ENCODE measurements at places on chromosomes 5 and 9.

DNA sequence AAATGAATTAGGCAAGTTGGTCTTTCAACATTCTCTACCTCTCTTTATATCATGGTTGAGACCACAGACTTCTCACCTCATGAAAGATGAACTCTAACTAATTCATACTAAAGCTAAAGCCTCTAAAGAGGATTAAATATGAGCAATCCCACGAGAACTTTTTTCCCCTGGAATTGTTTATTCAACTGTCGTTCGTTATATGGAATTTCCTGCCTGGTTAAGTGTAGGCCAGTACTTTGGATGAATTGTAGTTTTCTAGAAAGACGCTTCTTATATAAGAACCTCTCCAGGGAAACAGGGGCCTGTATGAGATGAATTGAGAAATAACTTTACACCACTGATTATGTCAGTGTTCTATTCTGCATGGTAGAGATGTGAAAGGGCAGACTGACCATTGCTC, 42.9 kb downstream of the PDCD1LG2 start:
- no peak for DNase-seq

GRCh38 chr9:114824110-114824509, 18.3 kb upstream of the TNFSF15 start:
- DNase-seq, result peak; percentile 18

DNA sequence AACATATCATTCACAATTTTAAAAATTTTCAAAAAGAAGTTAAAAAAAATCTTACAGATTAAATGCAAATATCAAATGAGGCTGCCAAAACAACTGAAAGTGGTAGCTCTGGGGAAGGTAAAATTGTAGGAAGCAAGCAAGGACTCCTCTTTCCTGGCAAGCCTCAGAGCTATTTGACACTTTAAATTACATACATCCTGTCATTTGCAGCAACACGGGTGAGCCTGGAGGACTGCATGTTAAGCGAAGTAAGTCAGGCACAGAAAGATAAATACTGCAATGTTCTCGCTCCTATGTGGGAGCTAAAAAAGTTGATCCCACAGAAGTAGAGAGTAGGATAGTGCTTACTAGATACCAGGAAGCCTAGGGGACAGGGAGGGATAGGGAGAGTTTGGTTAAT, 58.0 kb downstream of the LPAR1 start:
- no peak for DNase-seq

DNA sequence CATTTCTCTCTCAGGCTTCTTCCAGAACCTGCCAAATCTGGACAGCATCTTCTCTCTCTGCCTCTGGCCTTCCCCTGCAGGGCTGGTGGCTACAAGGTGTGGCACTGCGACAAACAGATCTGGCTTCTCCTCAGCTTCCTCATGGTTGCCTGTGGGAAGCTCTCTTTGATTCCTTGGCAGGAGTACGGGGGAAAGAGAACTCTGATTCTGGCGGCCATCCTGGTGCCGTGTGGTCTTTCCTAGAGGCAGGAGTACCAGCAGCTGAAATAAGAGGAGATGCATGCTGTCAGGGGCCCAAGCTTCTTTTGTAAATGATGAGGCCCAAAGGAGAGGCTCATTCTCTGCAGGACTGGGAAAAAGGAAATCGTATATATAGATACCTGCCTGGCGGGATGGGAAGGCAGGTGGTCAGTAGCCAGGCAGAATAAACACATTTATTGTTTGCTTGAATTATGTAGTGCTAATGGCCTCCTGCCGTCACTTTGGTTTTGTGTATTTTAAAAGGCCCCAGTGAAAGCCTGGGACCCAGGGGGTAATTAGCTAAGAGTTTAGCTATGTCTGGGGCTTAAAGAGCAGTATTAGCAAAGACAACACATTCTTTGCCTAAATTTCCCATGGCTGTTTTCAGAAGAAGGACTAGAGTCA, at the start of gene CER1:
TSS of gene CER1 (minus strand) at position 343 of the 645 bp plus-strand sequence. CDS start at position 282, 61 bp downstream.
- no peak for DNase-seq

DNA sequence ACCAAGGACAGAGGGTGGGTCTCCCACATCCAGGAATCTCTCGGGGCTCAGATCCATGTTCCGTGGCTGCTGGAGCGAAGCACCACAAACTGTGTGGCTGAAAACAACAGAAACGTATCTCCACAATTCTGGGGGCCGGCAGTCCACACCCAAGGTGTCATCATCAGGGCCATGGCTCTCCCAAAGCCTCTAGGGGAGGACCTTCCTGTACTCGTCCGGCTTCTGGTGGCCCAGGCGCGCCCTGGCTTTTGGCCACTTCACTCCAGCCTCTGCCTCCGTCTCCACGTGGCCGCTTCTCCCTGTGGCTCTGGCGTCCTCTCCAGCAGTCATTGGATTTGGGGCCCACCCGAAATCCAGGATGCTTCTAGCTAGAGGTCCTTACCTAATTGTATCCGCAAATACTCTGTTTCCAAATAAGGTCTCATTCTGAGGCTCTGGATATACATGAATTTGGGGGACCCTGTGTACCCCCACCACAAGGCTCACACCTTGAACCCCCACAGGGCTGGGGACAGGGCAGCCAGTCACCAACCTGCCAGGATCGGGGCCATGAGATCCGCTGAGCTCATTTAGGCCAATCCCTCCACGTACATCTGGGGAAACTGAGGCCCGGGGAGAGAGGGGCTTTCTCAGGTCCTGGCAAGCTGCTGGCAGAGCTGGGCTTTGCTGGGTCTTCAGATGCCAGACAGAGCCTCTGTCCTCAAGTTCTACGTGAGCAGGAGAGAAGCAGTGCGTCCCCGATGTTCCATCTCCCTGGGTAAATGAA, 158.2 kb downstream of the OLFM1 start:
- DNase-seq, result no peak

GRCh38 chr9:136554870-136555269, 9.0 kb upstream of the NOTCH1 start:
- DNase-seq, result no peak

- peak; percentile 78 for DNase-seq
Measured at GRCh38 chr5:93164690-93165089, 416.3 kb downstream of the NR2F1-AS1 start.

GRCh38 chr9:81380504-81381359, 308.6 kb downstream of the TLE1 start:
- no peak for DNase-seq

GRCh38 chr5:58241389-58241788, 218.5 kb downstream of the PLK2 start:
- no peak for DNase-seq

DNA sequence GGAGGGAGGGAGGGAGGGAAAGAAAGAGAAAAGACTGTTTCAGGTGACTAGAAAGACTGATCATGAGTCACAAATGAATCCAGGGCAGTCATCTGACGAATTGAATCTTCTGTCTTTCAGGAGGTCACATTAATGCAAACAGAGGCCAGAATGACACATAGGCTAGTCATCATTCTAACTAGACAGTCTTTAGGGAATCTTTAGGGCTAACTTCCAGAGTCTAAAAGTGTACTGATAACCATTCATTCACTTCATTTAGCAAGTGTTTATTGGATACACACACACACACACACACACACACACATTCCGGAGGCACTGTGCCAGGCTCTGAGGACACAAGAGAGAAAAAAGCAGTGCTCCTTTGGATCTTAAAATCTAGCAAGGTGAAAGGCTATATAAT, 156.7 kb downstream of the EBF1 start:
- peak; percentile 80 for DNase-seq

DNA sequence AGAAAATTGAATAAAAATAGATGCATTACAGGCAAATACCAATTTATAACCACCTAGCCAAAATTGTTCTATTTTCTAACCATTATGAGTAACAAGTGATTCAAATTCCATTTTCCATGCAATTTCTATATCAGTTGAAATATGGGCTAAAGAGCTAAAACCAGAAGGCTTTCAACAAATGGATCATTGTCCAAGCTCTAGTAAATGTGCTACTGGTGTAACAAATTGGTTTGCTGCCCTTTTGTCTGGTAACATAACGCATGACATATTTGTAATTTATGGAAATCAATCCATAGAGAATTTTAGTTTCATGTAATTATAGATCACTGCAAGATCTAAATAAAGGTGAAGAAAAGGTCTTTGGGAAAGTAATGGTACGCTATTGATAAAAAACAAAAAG, 708.0 kb upstream of the GRAMD2B start:
- no peak for DNase-seq

DNA sequence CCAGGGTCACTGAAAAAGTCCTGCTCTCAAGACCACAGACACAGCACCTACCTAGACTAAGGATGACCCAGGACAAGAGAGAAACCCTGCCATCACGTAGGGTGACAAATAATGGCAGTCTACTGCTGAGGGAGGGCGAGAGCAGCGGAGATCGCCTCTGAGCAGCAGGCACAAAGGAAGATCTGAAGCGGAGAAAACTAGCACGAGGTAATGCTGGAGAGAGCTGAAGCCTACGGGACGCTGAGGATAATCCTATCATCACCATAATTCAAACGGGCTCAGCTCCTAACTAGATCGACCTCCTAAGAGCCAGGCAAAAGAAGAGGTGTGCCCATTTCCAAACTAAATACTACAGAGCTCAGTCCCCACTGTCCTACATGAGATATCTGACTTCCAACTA, 41.3 kb downstream of the FBXO10 start:
- no peak for DNase-seq

DNA sequence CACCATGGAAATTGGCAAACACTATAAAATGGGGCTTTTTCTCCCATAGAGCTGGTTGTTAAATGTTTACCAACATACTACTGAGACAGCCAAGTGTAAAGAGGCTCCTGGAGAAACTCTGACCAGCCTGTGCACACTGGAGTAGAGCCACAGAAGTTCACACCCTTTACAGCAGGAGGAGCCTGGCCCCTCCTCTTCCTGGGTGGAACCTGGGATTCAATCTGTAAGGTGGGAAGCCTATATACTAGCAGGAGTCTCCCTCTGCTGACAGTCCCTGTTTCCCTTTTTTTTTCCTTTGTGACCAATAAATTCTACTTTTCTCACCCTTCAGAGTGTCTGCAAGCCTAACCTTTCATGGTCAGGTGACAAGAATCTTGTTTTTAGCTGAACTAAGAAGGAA, 10.4 kb upstream of the SLC30A5 start:
- no peak for DNase-seq

DNA sequence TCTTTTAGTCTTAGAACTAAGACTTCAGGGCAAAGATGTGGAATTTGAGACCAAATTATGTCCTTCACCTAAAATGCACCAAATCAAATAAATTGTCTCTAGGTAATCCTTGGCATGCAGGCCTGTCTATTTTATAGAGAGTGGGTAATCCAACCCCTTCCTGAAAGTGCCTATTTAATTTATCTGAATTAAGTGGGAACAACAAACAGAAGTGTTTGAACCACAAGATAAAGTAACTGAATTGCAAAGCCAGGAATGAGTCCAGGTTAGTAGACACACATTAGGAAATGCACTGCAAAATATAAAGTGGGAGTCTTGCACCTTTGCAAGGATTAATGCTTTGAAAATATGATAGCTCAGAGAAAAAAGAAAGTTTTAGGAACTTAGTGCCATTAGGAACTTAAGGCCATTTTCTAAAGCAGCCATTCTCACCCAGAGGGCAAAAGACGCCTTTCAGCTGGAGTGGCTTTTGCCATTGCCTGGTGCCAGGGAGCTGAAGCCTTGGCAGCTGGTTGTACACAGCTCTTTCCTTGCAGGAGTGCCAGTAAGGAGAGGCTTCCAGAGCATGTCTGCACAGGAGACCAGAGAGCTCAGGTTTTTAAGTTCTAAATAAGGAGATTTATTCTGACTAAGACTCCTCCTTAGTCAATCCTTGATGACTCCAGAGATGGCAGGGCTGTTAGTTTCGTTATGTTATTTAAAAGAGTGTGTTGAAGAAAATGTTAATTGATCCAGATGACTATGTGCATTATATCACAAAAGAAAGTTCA, 151.7 kb upstream of the ELL2 start:
- DNase-seq, result no peak

- no peak for DNase-seq
Measured at GRCh38 chr5:76789991-76790581, 28.7 kb upstream of the F2RL1 start.

DNA sequence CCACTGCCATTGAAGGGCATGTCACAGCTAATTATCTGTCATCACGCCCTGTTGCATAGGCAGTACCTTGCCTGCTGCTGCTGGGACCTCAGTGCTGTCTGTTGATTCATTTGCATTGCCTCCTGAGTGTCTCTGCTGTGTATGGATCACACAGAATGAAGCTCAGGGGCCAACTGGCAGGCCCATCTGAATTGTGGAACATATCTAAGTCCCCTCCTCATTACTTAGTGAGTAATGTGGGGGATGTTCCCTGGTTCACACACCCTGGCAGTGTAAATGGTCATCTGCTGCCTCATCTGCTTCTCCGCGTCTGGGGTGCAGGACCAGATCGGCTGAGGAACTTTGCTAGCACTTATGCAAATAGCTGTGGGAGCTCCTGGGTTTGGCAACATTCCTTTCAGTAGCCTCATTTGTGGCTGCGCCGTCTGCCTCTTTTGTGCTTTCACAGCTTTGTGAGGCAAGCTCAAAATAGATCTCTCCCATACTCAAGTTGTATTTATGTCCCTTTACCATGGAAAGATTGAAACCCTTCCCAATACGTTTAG, 25.4 kb downstream of the TYRP1 start:
- no peak for DNase-seq

DNA sequence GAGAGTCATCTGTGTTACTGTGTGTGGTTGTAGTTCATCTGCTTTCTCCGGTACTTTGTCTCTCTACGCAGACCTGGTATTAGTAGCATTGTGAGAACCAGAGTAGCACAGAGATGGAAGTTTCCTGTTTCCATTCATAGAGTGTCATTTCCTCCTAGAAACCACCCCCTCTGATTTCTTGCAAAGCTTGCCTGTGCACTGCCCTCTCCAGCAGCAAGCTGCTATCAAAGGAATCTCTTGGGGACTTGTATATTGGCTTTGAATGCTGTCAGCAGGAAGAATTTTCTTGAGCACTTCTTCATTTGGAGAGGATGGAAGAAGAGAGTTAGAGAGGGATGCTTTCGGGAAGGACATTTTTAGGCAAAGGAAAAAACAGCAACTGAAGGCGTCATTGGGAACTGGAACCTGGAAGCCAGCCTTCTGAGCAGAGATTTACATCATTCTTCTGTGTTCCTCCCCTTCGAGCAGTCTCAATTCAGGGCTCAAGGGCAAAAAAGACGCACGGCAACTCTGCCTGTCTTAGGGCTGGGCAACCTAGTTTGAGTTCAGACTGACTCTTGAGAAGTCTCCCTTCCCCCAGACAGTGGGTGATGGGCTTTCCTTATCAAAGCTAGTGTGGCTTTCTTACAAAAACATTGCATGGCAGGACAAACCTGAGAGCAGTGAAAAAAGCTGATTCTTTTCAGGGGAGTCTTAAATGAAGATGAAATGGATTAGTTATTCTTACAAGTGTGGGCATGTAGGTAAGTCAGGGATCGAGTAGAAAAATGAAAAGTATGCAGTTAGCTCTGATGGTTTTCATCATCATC, 226.3 kb downstream of the AOPEP start:
- no peak for DNase-seq

DNA sequence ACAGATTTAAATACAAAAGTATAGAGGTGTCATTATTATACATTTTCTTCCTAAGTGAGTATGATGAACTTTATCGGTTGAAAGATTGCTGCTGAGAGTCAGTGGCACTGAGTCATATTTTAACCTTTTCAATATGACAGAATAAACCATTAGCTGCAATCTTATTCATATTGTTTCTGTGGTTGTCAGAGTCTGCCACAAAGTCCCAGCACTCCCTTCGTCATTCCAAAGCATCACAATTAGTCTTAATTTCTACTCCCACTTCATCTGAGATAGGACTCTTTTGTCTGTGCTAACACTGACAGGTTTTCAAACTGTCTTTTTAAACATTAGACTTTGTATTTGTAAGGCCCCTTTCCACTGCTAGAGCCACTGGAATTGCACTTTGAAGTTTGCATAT, 656.9 kb downstream of the MTRR start:
- DNase-seq, result no peak

GRCh38 chr9:135610290-135611141, 28.8 kb downstream of the GLT6D1 start:
- DNase-seq, result no peak

GRCh38 chr9:107478805-107479204, 10.8 kb downstream of the KLF4 start:
- no peak for DNase-seq
